Stimulated activated CD8-positive, alpha-beta memory T cell treated with anti-CD3 and anti-CD28 coated beads, Interleukin-15, amount 100 ng/mL, for 24 hours (primary cell): ENCODE measurements at places on chromosomes 2 and 18.

GRCh38 chr2:238305965-238306671, 14.2 kb upstream of the TRAF3IP1 start:
- no peak for DNase-seq

GRCh38 chr2:172437419-172438341, 10.3 kb downstream of the ITGA6 start:
- DNase-seq: no peak

GRCh38 chr2:57278451-57278850, 768.2 kb upstream of the VRK2 start:
- DNase-seq: no peak

- DNase-seq: no peak
These were observed 53.4 kb downstream of the SLC40A1 start for GRCh38 chr2:189527041-189527750.

- no peak for DNase-seq
These were observed 219.5 kb downstream of the HDAC4 start for GRCh38 chr2:239181074-239181902.

DNA sequence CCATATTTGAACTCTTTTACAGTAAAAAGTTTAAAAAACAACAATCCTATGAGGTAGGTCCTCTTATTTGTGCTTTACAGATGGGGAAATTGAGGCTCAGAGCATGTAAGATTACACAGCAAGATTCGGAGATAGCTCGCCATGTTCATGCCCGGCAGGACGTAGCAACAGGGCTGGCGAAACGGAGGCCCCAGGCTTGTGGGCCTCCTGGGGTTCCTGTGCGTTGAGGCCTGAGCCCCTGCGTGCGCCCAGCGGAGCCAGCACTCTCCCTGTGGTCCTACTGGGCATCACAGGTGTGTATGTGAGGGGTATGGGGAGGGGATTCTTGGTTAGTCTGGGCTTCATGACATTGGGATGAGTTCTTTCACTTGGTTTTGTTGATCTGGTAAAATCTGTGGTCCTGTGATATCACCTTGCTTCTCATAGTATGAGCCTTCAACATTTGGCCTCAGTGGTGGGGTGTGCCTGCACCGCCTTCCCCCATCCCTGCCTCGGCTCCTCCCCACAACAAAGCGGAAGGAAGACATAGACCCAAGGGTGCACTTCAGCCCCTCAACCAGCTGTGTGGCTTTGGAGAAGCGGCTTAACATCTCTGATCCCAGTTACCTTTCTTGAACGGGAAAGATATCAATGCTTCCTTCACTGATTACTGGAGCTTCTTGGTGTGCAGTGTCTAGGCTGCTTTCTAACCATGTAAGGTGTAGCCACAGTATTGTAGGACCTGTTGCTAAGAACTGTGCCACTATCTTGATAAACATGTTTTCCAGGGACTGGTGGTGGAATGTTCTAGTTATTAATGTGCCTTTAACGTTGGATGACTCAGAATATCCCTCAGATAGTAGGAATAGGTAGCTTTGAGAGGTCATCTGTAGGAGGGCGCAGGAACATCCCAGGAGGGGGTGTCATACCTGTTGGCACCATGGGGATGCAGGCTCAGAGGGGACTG, 37.2 kb downstream of the HPCAL1 start:
- DNase-seq: no peak

GRCh38 chr2:160050147-160050546, 12.3 kb downstream of the PLA2R1 start:
- no peak for DNase-seq

GRCh38 chr2:43059183-43059897, 167.1 kb downstream of the ZFP36L2 start:
- DNase-seq: peak; percentile 10

DNA sequence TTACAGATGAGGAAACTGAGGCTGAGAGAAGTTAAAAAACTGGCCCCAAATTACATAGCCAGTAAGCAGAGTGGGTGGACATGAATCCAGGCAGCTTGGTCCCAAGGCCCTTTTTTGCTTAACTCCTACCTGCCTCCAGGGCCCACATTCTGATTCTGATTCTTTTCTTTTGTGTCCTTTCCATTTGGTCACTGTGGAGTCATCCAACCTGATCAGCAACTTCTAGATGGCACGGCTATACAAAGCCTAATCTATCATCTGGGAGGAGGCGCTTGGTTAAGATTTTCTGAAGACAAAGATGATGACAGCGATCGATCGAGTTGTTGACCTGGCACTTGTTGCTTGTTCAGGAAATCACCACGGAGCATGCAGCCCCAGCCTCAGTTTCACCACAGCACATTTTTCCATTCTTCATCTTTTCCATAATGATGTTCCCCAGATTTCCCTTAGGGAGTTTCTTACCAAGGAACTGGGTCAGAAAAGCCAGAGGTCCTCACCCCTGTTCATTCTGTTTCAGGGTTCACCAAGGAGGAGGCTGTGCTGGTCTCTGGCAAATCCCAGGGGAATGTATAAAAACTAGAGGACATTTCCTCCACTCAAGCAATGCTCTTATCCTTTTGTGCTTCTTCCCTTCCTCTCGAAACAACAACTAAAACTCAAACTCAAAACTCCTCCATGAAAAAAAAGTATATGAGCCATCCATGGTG, 6.9 kb upstream of the IGFBP2 start:
- DNase-seq: no peak

- DNase-seq: peak; percentile 48
These were observed 122.7 kb upstream of the NABP1 start for GRCh38 chr2:191555092-191555742.

- DNase-seq: no peak
These were observed 163.4 kb downstream of the LRRTM1 start for GRCh38 chr2:80141007-80141726.

- no peak for DNase-seq
These were observed 34.5 kb downstream of the SLC4A3 start for GRCh38 chr2:219661955-219662395.

DNA sequence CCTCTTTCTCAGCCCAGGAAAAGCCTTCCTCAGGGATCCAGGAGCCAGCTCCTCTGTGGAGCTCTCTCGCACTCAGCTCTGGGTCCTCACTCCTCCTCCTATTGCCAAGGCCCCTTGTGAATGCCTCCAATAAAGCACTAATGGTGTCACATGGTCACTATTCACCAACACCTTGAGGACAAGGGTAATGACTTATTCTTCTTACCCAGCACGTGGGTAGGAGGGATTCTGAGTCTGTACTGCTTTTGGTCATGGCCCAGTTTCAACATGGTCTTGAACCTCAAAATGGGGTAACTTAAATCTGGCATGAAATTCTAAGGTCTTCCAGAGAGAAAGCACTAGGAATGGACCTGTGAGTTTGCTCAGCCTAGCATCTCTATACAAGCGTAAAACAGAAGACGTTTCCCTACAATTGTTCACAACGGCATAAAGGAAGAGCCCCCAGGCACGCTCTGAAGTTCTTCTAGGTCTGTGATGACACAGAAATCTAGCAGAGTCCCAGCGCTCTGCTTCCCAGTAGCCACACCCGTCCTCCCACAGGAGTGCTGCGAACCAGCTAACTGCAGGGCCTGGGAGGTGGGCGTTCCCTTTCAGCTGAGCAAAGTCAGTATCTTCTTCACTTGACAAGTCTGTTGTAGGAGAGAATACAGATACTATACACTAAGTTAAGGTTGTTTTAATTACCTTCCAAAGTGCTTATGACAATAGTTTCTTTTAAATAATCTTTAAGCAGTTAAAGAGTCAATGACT, 14.6 kb upstream of the KIDINS220 start:
- DNase-seq: no peak

GRCh38 chr2:240298117-240298790, 137.2 kb upstream of the GPC1 start:
- no peak for DNase-seq

- DNase-seq: no peak
These were observed 349.1 kb upstream of the ACVR2A start for GRCh38 chr2:147495734-147496133.

DNA sequence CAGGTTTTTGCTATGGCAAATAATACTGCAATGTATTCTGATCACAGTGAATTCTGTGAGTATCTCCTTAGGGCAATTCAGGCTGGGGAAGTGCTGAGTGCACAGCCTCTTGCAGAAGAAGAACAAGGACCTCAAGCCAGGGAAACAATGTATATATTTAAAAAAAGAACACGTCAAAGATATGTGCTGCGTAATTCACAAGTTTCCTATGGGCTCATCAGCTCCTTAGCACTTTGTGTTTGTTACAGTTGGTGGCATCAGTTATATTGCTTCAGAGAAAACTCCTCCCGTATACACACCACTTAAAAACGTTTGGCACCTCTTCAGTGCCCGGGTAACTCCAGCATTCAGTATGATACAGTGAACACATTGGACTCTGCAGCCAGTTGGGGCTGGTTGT, 16.5 kb upstream of the MARCO start:
- no peak for DNase-seq

GRCh38 chr2:223396993-223397392, 205.2 kb downstream of the SCG2 start:
- DNase-seq: no peak

- DNase-seq: no peak
These were observed 50.8 kb downstream of the SUMO1 start for GRCh38 chr2:202187570-202187969.

- no peak for DNase-seq
These were observed 69.3 kb downstream of the NOL10 start for GRCh38 chr2:10620481-10620880.

GRCh38 chr2:3316456-3317276, 61.0 kb downstream of the EIPR1 start:
- DNase-seq: no peak

DNA sequence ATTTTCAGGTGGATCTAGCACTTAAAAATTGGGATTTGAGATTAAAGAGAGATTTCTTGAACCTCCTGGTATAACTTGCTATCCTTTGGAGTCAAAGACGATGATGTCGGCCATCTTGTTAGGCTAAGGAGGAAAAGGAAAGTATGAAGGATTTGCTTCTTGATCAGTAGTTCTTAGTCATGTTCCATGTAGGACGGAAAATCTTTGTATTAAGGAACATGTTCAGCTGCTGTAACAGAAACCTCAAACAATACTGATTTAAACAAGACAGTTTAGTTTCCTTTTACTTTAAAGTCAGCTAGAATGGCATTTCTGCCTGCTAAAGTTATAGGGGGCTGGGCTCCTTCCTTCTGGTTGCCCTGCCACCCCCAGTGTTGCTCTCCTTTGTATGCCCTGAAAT, 56.4 kb upstream of the MGAT5 start:
- DNase-seq: no peak

DNA sequence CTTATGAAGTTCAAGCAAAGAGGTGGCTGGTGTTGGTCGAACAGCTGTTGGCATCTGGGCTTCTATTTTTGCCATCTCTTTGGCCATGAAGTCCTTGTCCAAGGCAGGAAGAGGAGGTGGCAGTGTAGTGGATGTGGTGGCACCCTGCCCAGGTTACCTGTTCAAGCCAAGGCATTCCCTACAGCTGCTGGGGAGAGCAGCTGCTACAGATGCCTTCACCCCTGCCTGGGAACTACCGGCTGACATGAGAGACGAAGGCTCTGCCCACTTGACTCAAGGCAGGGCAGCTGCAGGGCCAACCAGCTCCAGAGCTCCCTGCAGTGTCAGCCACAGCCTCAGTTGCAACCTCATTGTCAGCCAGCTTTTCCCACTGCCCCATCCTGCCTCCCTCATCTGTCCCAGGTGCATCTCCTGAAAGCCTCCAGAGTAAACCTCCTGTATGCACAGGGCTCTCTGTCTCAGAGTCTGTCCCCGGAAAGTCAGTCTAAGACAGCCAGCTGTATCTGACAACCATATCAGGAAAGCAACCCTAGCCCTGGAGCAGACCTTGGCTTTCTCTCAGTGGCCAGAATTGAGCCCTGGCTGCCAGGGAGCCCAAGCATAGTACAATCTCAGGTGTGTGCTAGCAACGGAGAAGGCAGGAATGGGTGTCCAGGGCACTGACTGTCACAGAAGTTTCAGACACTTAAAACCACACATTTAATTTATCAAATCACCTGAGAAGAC, 115.9 kb downstream of the RPIA start:
- no peak for DNase-seq

- no peak for DNase-seq
These were observed 692.9 kb upstream of the HS6ST1 start for GRCh38 chr2:129011466-129012061.

DNA sequence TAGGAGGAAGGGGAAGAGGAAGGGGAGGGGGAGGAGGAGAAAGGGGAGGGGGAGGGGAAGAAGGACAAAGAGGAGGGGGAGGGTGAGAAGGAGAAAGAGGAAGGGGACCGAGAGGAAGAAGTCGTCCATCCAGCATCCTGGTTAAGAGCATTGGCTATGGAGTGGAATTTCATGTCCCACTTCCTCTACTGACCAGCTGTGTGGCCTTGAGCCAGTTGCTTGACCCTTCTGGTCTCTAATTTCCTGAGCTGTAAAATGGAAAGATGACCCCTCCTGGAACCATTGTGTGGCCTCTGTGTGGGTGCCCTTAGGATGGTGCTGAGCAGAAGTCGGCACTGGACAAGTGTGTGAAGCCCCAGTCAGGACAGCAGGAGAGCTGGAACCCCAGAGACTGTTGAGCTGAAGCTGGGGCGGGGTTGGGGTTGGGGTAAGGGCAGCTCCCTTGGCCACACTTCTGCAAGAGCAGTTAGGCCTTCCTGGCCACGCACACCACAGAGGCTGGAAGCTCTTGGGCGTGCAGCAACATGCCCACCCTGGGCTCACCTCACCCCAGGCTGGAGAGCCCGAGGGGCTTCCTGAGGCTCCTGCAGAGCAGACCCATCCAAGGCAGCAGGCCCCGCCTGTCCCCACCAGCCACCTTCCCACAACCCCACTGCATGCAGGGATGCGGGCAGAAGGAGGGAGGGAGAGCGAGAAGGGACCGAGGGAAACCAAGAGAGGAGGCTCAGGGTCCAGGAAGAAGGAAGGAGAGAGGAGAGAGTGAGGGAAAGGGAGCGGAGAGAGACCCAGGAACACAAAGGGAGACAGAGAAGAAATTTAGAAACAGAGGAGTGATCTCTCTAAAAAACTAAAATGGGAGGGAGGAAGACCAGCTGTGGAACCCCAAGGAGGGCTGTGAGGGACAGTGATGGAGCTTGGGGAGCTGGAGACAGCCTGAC, 16.2 kb downstream of the ADRA2B start:
- no peak for DNase-seq

DNA sequence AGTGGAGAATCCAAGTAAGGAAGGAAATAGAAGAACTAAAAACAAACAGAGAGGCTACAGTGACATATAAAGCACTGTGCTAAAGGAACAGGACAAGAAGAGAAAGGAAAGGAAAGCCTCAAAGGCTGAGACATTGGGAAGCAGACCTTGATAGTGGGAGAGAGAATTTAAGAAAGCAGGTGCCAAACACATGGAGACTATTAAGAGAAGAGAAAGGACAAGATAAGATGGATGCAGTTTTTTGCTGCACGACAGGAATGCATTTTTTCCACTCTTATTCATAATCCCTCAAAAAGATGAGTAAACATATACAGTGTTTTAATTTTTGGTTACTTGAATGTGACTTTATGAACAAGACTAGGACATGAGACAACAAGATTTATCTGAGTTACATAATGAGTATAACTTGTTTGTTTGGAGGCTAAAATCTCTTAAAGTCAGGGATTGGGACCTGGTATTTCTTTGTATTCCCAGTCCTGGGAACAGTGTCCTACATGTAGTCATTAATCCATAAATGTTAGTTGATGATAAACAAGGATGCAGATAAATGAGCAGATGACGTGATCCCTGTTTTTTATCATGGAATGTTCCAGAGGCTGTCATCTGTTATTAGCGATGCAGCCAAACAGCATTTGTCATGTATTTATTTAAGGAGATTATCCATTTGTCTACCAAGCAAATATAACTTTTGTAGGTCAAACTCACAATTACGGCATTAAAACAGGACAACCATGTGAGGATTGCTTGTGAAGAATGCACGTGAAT, 141.7 kb downstream of the DNER start:
- no peak for DNase-seq
